ENCODE measurements at places on chromosomes 13 and 19. TPM values are rescaled to one million over a fixed set of nuclear protein-coding genes. Genes with fewer than 3 reads are reported as not detected.

The SH2D3A gene
- 22.1 TPM for total RNA-seq

The RASIP1 gene
- 9.3 TPM for total RNA-seq

- no peak for DNase-seq
Measured at GRCh38 chr13:20461860-20462532, 63.7 kb downstream of the CRYL1 start.

GRCh38 chr19:48955308-48955958 is 758 bp downstream of the BAX start:
- no peak for DNase-seq

DNA sequence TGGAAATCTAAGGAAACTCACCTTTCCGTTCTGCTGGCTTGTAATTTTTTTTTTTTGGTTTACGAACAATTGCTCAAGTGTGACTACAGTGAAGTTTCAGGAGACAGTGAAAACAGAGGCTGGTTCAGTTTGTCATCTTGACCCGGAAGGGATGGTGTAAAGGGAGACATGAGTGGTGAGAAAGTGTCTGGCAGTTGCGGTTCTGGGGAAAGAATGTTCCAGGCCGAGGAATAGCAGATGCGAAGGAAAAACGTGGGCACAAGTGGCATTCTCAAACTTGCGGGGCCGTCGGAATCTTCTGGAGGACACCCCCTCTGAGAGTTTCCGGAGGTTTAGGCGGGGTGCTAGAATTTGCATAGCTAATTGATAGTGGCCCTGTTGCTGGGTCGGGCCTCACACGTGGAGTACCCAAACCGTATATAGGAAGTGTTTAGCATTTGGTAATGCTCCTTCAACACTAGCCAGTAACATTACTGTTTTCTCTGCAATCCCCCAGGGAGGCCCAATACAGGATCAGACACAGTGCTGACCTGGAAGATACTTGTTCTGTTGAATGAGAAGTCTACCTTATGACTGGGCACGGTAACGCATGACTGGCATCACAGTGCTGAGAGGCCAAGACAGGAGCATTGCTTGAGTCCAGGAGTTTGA is 2.8 kb upstream of the TNFSF9 start:
- no peak for DNase-seq

GRCh38 chr13:49113526-49114286 is 106.4 kb upstream of the MLNR start:
- no peak for DNase-seq

GRCh38 chr13:55528434-55528833 is 1612.3 kb upstream of the PRR20A start:
- DNase-seq, result no peak

DNA sequence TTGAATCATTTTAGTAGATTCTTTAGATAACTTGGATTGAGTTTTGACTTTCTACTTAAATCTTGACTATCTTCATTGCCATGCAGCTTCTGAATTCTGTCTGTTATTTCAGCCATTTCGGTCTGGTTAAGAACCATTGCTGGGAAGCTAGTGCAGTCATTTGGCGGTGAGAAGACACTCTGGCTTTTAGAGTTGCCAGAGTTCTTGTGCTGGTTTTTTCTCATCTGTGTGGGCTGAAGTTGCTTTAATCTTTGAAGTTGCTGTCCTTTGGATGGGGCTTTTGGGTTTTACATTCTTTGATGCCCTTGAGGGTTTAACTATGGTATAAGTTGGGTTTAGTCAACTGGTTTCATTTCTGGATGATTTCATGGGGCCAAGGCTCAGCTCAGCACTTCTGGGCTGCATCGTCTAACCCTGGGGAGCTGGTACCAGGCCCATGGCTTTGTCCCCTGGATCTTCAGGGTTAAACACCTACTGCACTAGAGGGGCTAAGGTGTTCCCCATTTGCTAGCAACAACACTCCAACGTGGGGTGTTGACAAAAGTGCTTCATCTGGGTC is 10.0 kb upstream of the IGFL2 start:
- no peak for DNase-seq
